ENCODE measurements at places on chromosomes 3 and 15.

DNA sequence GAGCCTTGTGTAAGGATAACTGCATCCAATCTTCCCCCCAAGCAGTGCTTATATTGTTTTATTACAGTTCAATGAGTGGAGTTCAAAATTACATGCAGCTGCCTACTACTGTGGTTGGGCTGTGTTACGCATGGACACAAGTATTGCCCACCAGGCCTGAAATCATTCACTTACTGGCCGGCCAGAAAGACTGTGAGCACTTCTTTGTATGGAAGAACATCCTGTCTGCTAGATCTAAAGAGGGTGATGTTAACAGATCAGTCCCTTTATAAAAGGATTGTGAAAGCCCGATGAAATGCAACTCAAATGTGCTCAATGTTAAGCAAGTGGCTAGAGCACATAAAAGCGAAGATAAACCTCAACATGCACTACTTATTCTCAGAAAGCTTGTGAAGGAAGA is 132.5 kb downstream of the FOXP1 start:
- DNase-seq, result no peak

DNA sequence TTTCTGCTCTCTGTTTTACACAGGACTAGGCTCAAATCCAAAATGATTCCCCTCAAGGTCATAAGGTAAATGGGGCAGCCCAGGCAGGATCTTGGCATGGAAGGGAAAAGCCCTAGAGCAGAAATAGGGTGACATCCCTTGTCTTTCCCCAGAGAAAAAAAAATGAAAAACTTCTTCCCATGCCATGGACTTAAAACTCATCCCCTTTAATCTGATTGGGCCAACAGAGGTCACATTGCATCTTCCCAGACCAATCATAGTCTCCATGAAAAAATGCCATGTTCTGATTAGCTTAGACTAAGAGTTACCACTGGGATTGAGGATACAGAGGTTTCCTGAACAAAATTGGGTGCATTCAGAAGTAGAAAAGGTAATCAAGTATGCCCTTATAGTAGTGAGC is 241.3 kb upstream of the LRTM1 start:
- DNase-seq, result no peak

DNA sequence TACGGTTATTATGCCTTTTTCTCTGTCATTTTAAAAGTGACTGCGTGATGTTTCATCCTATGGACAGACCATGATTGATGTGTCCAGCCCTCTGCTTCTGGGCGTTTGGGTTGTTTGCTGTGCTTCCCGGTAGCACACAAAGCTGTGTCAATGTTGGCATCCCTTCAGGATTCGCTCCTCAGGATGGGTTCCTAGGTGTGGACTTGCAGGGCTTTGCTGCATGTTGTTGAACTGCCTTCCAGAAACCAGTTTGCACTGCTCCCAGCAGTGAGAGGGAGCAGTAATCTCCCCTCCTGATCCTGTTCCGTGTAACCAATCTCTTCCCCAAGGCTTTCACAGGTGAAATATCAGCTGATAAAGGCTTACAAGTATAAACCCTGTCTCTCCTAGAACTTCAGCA is 787 bp downstream of the TRPM1 start:
- DNase-seq, result no peak

DNA sequence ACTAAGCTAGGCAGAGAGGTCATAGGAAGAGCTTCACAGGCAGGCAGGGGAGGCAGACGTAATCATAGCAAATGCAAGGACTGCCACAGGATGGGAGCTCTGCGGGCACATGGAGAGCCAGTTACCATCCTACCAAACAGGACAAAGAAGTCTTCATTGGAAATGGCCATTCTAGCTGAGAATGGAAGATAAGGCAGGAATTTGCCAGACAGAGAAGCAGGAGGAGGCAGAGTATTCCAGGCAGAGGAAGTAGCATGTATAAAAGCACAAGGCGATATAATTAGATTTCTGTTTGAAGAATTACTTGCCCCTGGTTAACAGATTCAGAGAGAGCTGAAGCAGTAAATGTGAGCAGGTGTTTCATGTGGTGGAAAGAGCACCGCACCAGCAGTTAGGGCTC is 3.5 kb upstream of the SEMA5B start:
- no peak for DNase-seq

DNA sequence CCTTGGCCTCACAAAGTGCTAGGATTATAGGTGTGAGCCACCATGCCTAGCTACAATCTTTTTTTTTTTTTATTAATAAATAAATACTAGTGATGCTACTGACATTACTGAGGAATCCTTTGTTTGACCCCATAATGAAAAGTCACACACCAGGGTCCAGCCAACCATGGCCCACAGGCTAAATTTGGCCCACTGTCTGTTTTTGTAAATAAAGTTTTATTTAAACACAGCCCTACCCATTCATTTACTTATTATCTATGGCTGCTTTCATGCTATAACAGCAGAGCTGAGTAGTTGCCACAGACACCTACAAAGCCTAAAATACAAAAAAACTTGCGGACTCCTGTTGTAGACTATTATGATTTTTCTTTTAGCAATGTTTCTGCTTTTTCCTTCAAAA is 7.4 kb downstream of the INTS14 start:
- DNase-seq, result no peak

DNA sequence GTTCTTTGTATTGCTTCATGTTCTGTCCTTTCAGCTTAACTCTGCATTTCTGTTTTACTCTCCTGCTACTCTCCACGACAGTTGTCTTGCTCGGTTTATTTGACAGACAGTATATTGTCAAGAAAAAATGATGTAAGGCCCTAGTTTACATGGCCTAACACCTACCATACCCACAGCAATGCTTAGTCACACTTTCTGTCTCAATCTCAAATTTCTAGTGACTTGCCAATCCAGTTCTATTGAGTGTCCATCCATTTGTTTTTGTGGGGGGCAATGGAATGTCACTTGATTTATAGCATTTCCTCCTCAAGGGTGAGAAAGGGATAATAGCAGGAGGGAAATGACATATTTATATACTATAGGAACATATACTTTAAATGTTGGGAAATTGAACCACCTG is 676.2 kb downstream of the NAALADL2 start:
- no peak for DNase-seq

DNA sequence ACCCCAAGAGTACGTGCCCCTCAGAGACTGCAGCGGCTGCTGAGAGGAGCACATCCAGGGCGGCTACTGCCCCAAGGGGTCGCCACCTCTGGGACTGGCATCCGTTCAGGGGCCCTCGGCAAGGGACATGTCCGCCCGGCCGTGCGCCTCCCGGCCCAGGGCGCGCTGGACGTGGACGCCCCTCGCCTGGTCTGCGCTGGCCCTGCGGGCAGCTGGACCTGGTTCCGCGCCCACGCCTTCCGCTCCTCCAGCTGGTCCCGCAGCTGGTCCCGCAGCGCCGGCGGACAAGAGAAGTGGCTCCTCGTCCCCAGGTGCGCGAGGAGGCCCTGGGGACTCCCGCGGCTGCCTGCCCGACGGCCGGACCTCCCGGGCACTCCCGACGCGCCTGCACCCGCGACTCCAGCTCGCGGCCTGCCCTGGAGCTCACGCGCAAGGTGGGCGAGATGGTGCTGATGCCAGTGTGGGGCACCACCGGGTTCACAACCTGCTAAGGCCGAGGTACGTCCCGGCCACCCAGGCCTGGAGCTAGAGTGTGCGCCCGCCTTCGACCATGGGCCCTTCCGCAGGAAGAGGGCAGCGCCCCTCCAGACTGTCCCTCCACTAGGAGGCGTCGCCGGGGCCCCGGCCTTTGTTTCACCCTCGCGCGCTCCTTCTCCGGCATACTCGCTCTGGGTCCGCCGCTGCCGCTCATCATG is 14.4 kb upstream of the GP9 start:
- DNase-seq, result no peak
